Left renal cortex interstitium (tissue), 4 donors: ENCODE measurements at places on chromosomes 4 and X. TPM values are rescaled to one million over a fixed set of nuclear protein-coding genes. Genes with fewer than 3 reads are reported as not detected.

The CCDC120 gene
- 14.5 TPM for polyA plus RNA-seq

The ZNF330 gene
- polyA plus RNA-seq, result 57.5 TPM

- no peak for DNase-seq
These were observed 2.8 kb upstream of the ZNF718 start for GRCh38 chr4:121408-122084.

GRCh38 chrX:10008483-10009056 lies 41.4 kb downstream of the CLDN34 start:
- no peak for DNase-seq

DNA sequence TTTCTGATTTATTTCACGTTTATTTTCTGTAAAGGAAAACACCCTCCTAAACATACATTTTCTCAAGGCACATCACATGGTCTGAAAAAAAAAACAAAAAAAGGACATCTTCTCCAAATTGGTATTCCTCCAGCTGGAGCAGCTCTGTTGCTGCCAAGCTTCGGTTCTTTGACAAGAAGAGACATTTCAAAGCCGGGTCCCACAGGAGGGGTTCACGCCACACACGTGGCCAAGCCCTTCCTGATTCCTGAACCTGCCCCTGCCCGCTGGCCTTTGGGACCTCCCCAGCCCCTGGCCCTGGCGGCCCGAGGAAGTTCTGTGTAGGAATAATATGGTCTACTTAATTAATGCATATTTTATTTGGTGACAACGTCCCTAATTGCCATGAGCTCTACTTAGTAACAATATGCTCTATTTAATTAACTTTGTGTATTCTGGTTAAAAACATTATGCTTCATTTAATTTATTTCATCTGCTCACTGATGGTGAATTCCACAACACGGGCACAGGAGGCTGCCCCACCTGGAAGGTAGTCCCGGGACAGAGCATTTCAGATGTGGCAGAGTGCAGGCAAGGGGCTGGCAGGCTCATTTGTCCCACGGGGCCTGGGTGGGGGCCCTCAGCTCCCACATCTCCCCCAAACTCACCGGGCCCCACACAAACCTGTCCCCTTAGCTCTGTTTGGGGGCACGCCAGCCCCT lies 5.4 kb upstream of the RGS12 start:
- DNase-seq, result no peak

DNA sequence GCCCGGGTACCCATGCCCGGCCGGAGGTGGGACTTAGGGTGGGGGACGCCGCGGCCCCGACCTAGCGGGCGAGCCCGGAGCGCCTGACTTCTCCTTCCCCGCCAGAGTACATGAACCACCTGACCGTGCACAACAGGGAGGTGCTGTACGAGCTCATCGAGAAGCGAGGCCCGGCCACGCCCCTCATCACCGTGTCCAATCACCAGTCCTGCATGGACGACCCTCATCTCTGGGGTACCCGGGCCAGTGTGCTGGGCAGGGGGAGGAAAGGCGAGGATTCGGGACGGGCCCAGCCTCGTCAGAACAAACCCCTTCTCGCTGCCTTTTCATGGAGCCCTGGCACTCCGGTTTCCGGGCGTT lies 622 bp downstream of the TAFAZZIN start:
- DNase-seq, result no peak

GRCh38 chr4:96312046-96312685 lies 472.3 kb downstream of the PDHA2 start:
- DNase-seq, result no peak

GRCh38 chr4:74716436-74716765 lies 77.9 kb downstream of the BTC start:
- DNase-seq, result no peak

GRCh38 chr4:25442863-25443307 lies 65.8 kb downstream of the ANAPC4 start:
- DNase-seq, result no peak

The TMPRSS11A gene
- 0.04 TPM for polyA plus RNA-seq

- no peak for DNase-seq
These were observed 99.4 kb downstream of the GPR82 start for GRCh38 chrX:41823402-41823801.

The CNKSR2 gene
- 0.78 TPM for polyA plus RNA-seq

- no peak for DNase-seq
These were observed 209.8 kb downstream of the RTL9 start for GRCh38 chrX:110568441-110568840.

DNA sequence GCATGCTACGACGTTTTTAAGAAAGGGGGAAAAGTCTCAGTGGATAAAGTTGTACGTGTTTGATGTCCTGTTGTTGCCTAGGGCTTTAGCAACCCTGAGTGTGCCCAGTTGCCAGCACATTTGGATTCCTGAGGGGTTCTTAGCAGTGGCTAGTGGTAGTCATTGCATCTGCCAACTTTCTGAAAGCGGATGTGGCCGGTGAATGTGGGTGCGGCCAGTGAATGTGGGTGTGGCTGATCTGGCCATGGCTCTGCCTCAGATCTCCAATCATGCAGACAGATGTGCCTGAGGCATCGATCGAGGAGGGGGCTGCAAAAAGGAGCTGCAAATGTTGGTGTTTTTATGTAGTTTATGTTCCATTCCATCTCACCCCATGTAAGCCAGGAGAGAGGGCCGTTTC lies 41.5 kb upstream of the FAT1 start:
- no peak for DNase-seq

- no peak for DNase-seq
These were observed 38.6 kb downstream of the SORBS2 start for GRCh38 chr4:185773419-185773818.

DNA sequence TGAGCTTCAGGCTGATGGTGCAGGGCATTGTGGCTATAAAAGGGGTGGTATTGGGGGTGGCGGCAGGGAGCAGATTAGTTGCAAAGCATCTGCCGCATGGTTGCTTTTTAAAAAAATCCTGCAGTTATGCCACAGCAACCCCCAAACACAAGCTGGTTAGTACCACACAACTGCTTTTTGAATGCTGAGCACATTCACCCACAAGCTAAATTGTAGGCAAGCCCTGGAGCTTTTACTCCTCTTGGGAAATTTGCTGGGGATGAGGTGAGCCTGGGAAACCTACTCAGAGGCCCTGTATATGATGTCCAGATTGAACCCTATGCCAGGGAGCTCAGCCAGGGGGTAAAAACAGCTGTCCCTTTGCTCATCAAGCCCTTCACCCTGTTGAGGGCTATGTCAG lies 33.8 kb upstream of the TRIM2 start:
- DNase-seq, result no peak

DNA sequence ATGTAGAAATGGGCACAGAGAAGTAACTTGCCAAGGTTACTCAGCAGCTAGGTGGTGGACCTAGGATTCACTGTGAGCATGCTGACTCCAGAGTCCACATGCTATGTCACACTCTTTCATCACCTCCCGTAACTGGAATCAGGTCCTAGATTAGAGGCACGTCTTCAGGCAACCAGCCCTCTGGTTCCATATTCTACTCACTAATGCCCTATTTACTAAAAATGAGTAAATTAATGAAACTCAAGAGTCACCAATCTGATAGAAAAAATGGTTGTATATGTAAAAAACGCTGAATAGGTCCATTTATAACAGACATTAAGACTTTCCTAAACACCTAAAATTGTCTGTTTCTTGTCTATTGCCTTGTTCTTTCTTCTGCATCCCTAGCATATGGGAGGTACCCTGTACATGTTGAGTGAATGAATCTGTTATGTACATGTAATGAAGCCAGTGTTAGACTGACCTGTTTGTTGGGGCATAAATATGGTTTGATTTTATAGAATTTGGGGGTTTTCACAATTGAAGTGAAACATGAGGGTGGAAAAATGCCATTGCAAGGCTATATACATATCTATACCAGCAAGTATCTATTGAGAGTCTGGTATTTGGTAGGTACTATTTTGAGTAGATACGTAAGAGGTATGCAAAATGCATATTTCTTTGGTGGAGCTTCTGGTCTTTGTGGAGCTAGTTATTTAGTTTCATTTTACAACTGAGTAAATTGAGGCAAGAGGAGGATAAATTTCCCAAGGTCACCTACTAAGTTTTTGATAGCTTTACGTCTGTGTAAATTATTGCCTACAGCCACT lies 7.5 kb upstream of the RUFY3 start:
- DNase-seq, result no peak

DNA sequence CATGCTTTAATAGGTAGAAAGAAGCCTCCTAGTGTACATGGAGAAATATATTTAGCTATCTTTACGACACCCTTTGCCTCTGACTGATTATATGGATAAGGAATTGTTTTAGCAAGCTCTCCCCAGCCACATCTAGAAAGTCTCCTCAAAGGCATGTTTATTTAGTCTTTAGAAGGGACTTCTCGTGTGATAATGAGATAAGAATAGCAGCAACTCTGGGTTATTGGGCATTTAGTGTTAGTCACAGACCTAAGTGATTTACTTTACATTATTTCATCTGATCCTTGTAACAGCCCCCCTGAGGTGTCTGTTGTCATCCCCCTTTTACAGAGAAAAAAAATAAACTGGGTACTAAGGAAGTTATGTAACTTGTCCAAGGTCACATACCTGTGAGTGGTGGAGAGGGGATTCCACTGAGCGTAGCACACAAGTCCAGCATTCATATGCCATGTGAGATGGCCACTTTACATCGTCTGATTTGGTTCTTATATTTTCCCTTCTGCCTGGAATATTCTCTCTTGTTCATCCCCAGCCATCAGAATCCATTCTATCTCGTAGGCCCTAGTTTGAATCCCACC lies 77.7 kb downstream of the TSPAN7 start:
- DNase-seq, result no peak

- no peak for DNase-seq
These were observed 141.0 kb downstream of the PDHA2 start for GRCh38 chr4:95980877-95981360.

GRCh38 chr4:69823048-69823447 lies 36.9 kb downstream of the SULT1E1 start:
- no peak for DNase-seq

- DNase-seq, result no peak
These were observed 79.3 kb upstream of the MTNR1A start for GRCh38 chr4:186634591-186635128.
